ENCODE measurements at places on chromosomes 6 and 20.

- no peak for DNase-seq
Observed at GRCh38 chr6:90274451-90275030, 22.1 kb downstream of the BACH2 start.

- DNase-seq: no peak
Observed at GRCh38 chr6:150314230-150315188, 54.3 kb upstream of the IYD start.

DNA sequence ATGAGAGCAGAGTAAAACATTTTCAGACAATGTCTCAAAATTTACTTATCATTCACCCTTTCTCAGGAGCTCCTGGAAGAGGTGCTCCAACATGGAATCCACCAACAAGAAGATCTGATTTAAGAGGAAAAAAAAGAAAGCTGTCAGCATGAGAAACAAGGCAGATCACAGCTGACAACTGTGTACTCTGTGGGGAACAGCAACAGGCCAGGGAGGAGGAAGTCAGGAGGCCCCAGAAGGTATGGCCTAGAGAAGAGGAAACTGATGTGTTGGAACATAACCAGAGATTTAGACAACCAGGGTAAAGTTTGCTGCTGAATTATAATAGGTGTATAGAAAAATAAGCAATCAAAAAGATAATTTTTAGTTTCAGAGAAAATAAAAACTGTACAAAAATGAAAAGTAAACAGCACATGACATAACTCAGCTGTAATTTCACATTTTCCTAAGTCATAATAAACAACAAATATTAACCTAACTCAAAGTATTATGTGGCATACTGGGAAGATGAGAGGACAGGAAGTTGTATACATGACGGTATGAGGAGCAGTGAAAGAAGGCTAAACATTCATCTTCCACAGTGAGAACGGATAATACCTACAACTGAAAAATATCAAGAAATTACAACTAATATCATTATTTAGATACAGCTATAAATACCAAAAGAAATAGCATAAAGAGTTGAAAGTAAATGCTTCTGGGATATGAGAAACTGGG, 113.6 kb upstream of the EMILIN3 start:
- DNase-seq: no peak

- no peak for DNase-seq
Observed at GRCh38 chr6:133046576-133046975, 194.6 kb upstream of the EYA4 start.

GRCh38 chr6:33592595-33593413, 12.7 kb upstream of the BAK1 start:
- DNase-seq: no peak

- DNase-seq: no peak
Observed at GRCh38 chr6:3386374-3386857, 70.4 kb downstream of the SLC22A23 start.

DNA sequence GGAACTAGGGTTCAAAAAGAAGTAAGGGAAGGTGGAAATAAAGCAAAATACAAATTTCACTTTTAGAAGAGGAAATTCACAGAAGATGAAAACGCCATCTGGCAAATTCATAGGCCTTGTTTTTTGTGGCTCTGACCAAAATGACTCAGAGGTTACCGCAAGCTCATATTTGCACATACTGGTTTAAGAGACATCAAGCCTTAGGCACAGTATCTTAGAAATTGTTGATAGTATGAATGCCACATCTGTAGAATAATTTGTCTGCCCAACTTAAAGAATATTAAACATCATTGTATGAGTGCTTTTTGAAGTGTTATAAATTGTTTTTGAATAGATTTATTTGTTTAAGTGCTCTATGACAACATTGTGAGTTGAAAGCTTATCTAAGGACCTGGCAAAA, 10.6 kb downstream of the TAAR1 start:
- peak; percentile 18 for DNase-seq

- DNase-seq: no peak
Observed at GRCh38 chr6:134251320-134251719, 66.6 kb downstream of the SGK1 start.

DNA sequence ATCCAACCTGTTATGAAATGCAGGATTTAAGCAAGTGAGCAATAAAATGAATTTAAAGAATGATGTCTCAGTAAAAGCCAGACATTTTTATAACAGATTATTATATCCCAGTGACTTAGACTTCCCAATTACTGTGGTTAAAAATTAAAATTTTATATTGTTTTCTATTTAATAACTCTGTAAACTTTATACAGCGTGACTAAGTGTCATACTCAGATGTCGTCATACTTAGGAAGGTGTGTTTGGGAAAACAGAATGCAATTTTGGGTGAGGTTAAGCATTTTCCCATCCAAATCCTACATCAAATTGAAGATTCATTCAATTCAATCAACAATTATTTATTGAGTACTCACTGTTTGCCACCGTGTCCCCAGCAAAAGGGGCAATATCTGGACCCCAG, 31.4 kb upstream of the FRMD1 start:
- DNase-seq: no peak

GRCh38 chr6:157676241-157676640, 146.8 kb upstream of the SNX9 start:
- DNase-seq: no peak

DNA sequence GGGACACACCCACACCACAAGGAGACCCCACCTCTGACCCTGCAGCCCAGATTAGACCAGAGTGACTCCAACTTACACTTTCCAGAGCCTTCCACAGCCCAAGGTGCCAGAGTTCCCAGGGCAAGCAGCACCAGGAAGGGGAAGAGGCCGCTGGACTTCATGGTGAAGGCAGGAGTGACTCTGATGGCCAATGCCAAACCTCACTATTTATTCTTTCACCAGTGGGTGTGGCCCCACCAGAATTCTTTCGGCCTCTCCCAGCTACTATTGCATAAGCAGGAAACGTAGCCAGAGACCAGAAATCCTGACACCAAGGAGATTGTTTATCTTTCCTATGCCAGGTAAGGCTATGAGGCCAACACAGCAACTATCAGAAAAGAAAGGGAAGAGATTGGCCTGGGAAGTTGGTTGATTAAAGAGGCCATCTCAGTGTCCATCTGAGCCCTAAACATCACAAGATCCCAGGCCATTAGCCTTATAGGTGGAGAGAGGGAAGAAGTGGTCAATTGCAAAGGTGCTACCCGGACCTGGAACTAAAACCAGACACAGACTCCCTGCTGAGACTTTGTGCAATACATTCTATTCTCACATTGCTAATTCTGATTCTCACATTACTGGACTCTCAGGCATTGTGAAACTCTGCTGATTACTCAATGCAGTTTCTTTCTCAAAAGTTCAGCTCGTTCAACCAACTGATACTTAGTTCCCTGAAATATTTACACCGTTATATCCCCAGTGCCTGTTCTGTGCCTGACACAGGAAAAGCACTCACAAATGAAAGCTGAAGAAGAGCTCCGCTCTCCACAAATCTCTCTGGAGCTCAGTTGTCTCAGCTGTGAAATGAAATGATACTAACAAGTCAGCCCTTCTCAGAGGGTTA, at the start of gene SLPI:
SLPI (minus strand) TSS at position 182 of the 880 bp plus-strand sequence; CDS start at position 161, 21 bp downstream.
- DNase-seq: peak; percentile 8

GRCh38 chr6:99189823-99190721, 159.4 kb downstream of the FAXC start:
- DNase-seq: no peak

GRCh38 chr20:25706793-25707192, 10.1 kb upstream of the ZNF337 start:
- DNase-seq: no peak

- DNase-seq: no peak
Observed at GRCh38 chr6:71855406-71855805, 30.9 kb upstream of the RIMS1 start.

GRCh38 chr6:145175470-145175869, 559.9 kb downstream of the EPM2A start:
- DNase-seq: no peak

DNA sequence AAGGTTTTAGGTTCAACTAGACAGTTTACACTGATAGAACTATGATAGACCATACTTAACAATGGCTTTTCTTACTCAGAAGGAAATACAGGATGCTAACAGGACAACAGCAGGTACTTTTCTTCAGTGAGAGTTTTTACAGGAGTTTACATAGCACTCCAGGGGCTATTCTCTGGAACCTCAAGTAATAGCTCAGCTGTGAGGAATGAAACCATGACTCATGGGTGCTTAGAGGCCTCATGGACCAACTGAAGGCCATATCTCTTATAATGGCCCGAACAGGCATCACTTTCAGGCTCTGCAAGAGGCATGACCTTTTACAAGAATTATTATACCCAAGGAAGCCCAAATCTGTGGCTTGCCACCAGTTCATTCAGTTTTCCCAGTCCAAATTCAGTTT, 31.8 kb downstream of the TREML1 start:
- DNase-seq: no peak

GRCh38 chr6:145648149-145648548, 87.2 kb downstream of the EPM2A start:
- DNase-seq: no peak

GRCh38 chr6:7812623-7813022, 86.7 kb downstream of the BMP6 start:
- DNase-seq: no peak

DNA sequence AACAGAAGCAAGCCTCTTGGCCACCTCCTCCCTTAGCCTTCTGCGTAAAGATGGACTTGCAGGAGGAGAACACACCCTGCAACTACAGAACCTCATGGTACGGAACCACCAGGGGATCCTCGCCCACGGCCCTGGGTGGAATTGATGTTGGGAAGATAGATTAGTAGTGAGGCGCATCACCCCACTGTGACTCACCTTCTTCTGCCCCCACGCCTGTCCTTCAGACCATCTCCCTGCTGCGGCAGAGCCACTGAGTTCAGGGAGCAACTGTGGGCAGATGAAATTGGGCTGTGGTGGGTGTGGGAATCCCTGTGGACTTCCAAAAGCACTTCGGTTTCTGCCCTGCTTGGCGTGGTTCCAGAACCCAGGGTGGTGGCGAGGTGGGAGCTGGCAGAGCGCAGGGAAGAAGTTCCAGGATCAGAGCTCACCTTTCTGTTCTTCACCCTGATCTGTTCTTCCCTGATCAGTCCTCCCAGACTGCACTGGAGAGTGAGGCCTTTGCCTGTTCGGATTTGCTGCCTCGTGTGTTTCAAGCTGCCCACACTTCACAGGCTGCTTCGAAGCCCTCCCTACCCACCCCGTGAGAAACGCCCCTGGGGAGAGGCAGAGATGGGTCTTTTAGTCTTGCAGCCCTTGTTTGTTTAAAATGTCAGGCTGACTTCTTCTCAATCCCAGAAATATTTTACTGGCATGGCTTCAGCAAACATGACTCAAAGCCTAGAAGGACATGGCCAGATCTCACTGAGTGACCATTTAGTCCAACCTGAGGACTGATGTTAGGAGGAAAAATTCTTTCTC, 92.8 kb upstream of the MLN start:
- peak; percentile 60 for DNase-seq

GRCh38 chr6:170297576-170298330, 6.9 kb upstream of the DLL1 start:
- no peak for DNase-seq

GRCh38 chr6:34496103-34496685, 30.3 kb downstream of the PACSIN1 start:
- DNase-seq: no peak

GRCh38 chr6:89662659-89663223, 24.2 kb upstream of the LYRM2 start:
- no peak for DNase-seq

DNA sequence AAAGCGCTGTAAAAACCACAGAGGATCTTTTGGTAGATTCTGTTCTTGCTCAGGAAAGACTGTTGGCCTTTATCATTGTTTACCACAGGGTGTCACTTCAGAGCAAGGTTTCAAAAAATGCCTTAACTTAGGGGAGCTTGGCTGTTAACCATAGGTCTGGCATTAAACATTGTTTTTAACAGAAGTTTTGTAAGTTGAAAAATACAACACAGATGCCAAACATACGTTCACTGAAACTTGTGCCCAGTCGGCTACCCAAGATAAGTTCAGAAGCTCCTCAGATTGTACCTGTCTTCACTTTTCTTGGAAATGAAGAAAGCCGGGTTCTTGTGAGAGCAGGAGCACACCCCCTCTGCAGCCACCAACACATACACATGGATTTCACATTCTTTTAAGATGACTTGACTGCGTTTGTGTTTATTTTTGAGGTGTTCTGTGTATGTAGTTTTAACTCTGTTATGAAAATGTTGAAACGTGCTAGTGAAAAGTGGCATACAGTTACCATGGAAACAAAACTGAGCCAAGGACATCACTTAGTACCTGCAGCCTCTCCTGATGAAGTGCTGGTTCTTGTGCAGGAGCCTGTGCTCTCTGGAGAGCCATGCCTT, 64.9 kb downstream of the SYCP2L start:
- DNase-seq: peak; percentile 45

DNA sequence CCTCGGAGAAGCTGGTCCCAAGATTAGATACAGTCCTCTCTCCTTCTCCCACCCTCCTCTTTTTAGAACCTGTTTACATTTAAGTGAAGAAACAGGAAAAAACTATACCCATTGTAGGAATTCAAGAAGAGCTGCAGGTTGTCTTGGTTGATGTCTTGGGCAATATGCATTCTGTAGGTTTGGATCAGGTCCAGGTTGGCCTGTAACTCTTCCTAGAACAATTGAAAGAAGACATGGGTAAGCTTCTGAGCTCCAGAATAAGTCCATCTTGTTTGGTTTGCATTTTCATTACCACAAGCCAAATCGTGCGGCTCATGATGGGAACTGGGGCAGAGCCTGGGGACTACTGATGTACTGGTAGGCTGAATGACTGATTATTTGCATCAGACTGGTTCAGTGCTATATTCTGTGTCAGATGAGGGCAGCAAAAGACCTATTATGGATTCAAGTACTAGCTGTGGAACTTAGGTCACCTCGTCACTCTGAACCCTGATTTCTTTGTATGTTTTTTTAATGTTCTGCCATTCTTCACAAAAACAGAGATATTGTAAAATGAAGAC, 20.3 kb upstream of the SLA2 start:
- no peak for DNase-seq

DNA sequence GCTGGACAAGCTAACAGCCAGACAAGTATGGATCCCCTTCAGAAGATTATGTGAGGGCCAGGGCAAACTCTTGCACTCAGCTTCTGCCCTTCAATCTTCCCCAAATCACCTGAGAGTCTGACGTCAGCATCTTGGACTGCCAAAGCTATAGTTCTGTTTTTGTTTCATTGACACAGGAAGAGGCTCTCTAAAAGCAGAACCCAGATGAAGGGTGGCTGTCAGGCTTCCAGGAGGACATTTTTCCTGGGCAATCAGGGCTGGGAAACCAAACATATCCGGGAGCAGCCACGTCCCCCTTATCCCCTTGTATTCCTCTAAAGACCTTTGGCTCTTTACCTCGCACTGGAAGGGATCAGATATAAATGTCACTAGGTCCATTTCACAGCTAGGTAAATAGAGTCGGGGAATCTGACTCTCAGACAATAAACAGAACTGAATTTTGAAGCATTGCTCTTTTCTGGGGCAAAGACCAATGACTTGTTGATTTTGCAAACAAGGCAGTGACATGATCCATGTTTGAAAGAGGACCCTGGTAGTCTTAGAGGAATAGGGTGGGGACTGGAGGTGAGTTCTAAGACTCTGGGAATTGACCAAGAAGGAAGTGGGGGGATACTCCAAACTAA, 13.3 kb downstream of the MAFB start:
- DNase-seq: no peak

- no peak for DNase-seq
Observed at GRCh38 chr6:34696189-34696738, 303 bp downstream of the ILRUN start.
